CD4-positive, alpha-beta T cell treated with Interleukin-10 for 1 hour (primary cell): ENCODE measurements at places on chromosomes 1 and 21.

GRCh38 chr1:155657463-155657862 lies 31.1 kb downstream of the YY1AP1 start:
- no peak for DNase-seq

DNA sequence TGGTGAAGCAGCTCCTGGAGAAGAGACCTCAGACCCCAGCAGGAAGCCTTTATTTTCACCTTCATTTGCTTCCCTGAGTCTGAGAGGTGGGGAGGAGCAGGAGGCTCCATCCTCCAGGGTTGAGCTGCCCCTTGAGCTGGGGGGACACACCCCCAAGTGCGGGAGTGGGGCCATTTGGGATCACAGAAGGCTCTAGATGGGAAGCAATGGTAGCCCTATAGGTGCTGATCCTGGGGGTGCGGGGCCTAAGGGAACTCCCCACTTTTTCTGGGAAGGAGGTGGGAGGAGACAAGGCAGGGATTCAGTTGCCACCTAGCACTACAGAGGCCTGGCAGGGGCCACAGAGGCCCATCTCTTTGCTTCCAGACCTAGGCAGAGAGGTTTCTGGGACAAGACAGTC lies 247.9 kb upstream of the CSF3R start:
- no peak for DNase-seq

- no peak for DNase-seq
These were observed 8.0 kb downstream of the TENT5B start for GRCh38 chr1:27004471-27005165.

- no peak for DNase-seq
These were observed 253.8 kb downstream of the LTN1 start for GRCh38 chr21:28738882-28739281.

- no peak for DNase-seq
These were observed 106.5 kb downstream of the PHTF1 start for GRCh38 chr1:113652771-113653170.

DNA sequence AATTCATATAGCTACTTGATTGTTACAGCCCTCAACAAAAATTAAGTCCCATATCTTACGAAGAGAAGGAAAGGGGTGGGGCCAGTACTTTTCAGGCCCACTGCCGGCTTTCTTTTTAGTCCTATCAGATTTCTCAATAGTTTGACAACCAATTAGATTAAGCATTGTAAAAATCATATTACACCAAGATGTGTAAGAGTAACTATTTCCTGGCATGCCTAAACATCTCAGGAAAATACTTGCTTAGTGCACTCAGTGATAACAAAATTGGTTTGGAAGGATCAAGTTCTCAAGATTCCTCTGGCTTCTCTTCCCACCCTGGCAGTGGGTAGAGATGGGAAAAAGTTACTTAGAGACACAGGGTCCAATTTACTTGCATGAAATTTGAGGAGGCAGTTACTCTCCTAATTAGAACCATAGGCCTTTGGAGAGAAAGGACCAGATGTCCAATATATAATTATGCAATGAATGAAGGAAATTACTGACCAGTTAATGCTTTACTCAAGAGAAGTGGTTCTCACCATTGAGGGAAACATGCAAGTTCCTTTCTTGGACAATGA lies 30.1 kb downstream of the STPG1 start:
- DNase-seq, result no peak

DNA sequence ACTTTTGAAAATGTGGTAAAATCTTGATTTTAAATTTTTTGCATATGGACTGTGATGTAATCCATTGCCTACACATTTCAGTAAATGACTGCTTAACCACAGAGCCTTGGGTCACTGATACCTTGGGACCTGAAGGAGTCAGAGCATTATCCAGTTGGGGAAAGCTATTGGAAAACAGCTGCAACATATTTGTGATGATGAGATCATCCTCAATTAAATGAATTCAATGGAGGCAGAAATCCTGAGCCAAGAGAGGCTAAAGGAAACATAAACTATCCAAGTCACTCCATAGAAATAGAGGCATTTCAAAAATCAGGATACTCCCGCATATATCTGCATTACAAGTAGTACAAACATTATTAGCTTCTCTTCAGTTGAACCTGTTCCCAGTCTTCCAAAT lies 99.8 kb upstream of the PRMT6 start:
- no peak for DNase-seq

DNA sequence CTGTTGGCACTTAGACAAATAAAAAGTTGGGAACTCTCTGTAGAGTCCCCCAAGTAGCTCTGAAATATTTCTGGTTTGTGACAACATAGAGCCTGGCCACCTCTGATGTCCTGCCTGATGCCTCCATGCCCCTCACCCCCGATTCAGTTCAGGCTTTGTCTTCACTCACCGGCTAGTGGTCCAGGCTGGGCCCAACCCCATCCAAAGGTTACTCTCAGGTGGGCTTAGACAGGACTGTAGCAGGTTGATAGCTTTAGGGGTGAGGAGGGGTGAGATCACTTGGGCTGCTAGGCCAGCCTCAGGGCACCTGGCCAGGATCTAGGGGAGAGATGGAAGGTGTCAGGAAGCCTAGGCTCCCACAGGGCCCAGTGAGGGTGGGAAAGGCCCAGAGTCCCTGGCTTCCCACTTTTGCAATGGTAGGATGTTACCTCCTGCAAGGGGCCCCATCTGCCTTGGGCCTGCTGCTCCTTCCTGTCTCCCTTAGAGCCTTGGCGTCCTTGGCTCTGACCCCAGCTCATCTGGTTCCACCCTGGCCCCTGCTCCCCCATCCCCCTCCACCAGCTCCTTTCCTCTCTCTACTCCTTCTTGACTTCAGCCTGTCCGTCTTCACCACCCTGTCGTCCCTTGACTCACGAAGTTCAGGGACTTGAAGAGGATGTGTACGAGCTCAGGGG lies 6.7 kb downstream of the EPS8L3 start:
- DNase-seq, result no peak

- DNase-seq, result peak; percentile 67
These were observed 40.6 kb downstream of the MAPKAPK2 start for GRCh38 chr1:206725109-206725963.

- no peak for DNase-seq
These were observed 109.5 kb upstream of the SIM2 start for GRCh38 chr21:36589352-36589971.

DNA sequence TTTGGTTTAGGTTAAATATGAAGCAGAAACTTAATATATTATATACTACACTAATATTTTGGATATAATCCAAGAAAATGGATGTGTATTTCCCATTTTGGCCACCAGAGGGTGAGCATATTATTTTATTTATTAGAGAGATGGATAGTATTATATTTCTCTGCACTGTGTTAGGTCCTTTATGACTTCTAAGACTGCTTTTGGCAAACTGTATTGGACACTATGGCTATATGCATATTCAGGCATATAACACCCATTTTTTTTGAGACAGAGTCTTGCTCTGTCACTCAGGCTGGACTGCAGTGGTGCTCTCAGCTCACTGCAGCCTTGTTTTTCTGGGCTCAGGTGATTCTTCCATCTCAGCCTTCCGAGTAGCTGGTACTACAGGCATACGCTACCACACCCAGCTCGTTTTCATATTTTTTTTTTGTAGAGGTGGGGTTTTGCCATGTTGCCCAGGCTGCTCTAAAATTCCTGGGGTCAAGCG lies 17.8 kb upstream of the PGM1 start:
- DNase-seq, result peak; percentile 60

DNA sequence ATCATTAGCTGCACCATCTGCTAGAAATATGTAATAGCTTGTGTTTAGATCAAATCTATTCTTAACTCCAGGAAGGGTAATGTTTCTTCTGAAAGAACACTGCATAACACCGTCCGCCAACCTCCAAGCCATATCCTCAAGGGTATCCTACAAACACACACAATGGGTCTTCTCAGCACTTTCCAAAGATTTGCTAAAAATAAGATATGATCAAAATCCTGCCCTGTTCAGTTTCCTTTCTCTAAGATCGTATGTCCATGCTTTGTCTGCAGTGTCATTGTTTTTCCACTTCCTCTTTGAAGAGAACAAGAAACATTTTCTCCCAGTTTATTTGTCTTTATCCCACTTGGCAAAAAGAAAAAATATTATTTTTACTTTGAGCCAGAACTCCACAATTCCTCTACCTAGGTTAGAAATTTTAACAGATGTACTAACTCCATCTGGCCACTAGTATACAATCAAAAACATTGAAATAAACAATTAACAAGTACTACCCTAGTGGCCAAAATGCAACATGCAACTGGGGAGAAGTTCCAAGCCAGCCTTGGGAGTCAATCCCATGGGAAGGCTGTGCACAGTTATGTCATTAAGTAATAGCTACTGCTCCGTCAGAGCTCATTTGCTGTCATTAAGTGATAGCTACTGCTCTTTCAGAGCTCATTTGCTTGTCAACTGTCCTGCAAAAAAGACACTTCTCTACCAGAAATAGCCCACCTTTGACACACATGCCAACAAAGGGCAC lies 37.8 kb downstream of the FRRS1 start:
- DNase-seq, result no peak
